ENCODE measurements at places on chromosomes 16 and 17. TPM values are rescaled to one million over a fixed set of nuclear protein-coding genes. Genes with fewer than 3 reads are reported as not detected.

Gene ASPA
- total RNA-seq = not detected

Gene PRR35
- not detected for total RNA-seq

Gene SCARF1
- total RNA-seq = 0.81 TPM

DNA sequence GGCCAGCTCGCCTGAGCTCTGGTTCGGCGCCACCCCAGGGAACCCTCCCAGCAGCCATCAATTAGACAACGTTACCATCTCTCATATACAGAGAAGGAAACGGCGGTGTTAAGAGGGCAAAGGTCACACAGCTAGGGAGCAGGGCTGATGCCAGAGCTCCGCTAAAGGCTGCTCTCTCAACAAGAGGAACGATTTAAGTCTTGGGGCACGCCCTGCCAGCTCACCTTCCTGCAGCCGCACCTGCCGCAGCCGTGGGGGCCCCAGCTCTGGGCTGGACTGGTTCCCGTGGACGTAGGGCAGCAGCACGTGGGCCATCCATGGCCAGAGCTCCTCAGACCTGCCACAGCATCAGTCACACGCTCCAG, 43.5 kb downstream of the PKD1 start:
- no peak for DNase-seq

GRCh38 chr16:70276392-70276791, 12.9 kb downstream of the AARS1 start:
- no peak for DNase-seq

Measured in PC-3 (cell line).